ENCODE measurements at places on chromosomes 2 and 18.

DNA sequence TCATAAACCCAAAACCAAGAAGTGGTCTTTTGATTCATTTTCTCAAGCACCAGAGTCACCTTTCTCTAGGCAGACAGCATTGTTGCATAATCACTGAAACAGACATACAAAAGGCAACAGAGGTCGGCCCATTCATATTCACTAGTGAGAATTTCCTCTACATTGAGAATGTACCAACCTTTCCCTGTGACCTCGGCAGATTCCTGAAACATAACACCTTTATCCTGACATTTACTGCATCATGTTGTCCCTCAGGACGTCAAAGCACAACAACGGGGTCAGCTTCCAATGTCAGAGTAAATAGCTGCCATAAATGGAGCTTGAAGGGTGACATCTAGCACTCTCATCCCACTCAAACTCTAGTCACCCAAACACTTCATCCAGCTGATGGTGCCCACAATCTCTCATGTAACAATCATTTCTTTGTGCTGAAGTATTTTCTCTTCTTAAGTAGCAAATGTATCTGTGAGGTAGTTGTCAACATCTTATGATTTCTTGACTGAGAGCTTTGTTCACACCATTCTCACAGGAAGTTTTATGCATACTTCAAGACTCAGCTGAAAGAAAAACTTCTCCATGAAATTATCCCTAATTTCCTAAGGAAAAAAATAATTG lies 802.6 kb upstream of the CHAC2 start:
- no peak for DNase-seq

DNA sequence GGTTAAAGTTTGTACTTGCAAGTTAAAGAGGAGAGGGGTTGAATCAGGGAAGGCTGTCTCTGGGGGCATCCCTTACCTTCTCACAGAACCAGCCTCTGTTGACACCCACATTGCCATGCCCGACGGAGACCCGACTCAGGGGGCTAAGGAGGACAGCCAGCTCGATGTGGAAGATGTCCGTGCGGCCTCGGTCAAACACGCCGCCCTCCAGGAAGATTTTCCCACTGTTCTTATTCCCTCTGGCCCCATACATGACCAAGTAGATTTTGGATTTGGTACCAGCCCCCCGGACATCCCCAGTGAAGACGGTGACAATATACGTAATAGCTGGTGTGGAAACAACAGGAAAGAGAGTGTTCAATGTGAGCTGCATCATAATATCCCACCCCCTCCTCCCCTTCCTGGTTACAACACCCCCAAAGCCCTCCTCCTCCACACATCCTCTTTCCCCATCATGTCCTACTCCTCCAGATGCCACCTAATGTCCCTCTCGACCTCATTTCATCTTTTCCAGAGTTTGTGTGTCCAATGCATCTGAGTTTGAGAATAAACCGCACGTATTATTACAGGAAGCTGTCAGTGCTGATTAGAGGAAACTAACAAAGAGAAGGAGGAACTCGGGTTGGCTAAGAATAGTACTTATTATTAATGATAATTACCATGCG lies 55.7 kb downstream of the LOXHD1 start:
- no peak for DNase-seq

DNA sequence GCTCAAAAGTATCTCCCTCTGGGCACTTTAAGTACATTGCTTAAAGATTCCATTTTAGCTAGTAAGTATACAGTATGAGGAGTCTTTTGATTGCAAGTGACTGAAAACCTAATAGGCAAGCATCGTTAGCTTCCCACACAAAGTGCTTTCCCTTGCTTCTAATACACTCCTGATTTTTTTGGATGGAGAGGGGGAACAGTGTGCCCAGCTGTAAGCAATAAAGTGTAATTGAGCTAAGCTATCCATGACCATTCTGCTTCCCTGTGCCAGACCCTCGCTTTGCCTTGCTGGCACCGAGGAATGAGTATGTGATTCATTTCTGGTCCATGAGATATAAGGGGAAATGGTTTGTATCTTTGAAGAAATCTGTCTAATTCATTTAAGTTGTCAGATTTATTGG lies 3.8 kb upstream of the ZNF24 start:
- no peak for DNase-seq

GRCh38 chr2:67854798-67855197 lies 208.0 kb downstream of the C1D start:
- DNase-seq, result no peak

GRCh38 chr18:23053776-23054457 lies 81.4 kb upstream of the CABLES1 start:
- no peak for DNase-seq

- DNase-seq, result no peak
Observed at GRCh38 chr2:156903335-156903734, 354.2 kb upstream of the GALNT5 start.

DNA sequence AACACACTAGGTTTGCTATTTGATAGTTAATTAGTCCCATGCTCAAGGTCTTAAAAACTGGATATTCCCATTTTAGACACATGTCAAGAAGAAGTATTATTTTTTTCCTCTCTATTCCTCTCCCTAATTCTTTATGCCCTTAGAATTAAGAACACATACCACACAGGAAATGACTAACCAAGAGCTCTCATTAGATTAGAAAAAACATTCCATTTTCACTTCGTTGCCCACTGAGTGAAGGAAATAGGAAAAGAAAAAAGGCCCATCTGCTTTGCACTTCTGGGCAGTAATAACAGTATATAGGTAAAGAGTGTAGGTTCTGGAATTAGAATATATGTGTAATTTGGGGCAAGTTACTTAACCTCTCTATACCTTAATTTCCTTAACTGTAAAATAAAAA lies 26.9 kb downstream of the ACADL start:
- DNase-seq, result no peak
